ENCODE measurements at places on chromosomes 1 and 21.

DNA sequence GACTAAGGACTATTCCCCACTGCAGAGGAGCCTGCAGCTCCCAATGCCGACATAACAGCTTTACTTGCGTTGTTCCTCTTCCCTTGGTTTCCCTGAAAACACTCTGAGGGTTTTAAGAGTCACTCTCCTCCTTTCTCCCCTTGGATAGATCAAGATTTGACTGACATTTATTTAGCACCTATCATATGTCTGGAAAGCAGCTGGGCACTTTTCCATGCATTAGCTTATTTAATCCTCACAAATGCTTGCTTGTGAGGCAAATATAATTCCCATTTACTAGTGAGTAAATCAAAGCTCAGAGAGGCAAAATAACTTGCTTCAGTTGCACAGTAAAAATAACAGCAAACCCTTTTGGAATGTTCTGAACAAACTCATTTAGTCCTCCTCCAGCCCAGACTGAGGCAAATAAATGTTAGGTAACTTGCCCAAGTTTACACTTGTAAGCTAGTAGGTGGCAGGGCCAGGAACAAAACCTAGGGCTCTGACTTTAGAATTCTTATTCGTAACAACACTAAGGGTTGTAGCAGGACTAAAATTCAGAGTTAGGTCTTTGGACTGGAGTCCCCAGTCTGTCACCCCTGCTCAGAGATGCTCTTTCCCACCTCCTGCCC is 81.4 kb downstream of the KCND3 start:
- no peak for DNase-seq

DNA sequence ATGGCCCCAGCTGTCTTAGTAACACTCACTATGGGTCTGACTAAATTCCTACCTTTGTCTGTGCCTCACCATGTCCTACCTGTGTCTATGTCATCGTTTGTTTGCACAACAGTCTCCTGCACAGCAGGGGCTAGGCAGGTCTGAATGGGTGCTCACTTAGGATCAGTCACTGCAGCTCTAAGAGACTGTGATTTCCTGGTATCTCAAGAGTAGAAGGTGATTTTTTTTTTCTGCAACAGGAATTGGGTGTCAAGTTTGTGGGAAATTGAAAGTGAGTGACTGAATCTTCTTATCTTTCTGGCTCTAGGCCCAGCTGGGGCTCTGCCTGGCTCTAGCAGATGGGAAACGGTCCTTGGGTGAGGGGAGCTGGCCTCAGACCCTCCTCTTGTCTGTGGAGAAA is 46.4 kb upstream of the TRABD2B start:
- DNase-seq: no peak

GRCh38 chr1:31412732-31413404 is at the start of gene SERINC2:
Gene SERINC2 (plus strand): TSS chr1:31413213. CDS start chr1:31413266, 53 bp downstream.
- peak; percentile 41 for DNase-seq

- DNase-seq: no peak
Observed at GRCh38 chr1:98881901-98882300, 122.8 kb downstream of the PLPPR5 start.

- no peak for DNase-seq
Observed at GRCh38 chr1:1051127-1051810, 22.8 kb downstream of the RNF223 start.

GRCh38 chr1:155002464-155003226 is at the start of gene ZBTB7B:
Gene ZBTB7B (plus strand): TSS chr1:155002802. CDS start chr1:155014661, 11,859 bp downstream.
- DNase-seq: peak; percentile 49

- no peak for DNase-seq
Observed at GRCh38 chr1:156655151-156655903, 13.4 kb downstream of the BCAN start.

DNA sequence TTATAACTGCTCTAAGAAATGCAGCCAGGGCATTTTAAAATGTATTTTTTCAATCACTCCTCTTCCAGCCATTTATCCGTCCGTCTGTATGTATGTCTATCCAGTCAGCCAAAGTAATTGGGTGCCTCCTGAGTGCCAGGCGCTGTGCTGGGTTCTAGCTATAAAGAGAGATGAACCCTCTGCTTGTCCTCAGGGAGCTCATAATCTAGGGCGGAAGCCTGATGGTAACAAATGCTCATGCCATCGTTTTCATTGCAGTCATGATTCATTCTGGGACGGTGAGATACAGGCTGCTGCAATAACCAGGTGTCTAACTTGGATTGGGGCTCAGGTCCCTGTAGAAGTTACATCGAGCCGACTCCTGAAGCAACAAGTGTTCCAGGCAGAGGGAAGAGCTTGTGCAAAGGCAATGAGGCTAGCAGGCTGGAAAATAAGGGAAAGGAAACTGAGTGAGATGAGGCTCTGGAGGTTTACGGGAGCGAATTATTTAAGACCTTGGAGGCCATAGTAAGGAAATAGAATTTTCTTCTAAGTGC is 11.6 kb downstream of the IFI6 start:
- DNase-seq: no peak

- no peak for DNase-seq
Observed at GRCh38 chr21:31557421-31558188, 101.9 kb upstream of the SOD1 start.

GRCh38 chr1:157363660-157364140 is 188.6 kb downstream of the FCRL5 start:
- DNase-seq: peak; percentile 84

- DNase-seq: no peak
Observed at GRCh38 chr1:3902571-3903091, 2.6 kb upstream of the C1orf174 start.

All from hematopoietic multipotent progenitor cell treated with erythropoietin and hydrocortisone succinate and interleukin-3 and kit ligand, for 6 days (in vitro differentiated cells).